ENCODE measurements at places on chromosomes 5 and 9.

DNA sequence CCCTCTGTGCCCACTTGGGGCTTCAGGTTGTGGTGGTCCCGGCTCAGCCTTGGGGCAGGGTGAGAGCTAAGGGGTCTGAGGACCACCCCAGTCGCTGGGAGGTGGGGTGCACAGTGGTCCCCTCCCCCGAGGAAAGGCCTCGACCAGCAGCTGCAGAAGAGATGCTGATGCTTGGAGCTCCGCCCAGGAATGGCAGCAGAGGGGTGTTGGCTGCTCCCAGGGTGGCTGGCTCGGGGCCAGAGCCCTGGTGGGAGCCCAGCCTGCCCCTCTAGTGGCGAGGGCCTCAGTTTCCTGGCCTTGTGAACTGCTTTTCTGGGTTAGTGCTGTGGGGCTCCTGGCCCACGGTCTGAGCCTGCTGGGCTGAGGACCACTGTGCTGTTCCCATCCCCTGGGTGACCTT lies 1.2 kb downstream of the DIPK1B start:
- DNase-seq, result peak; percentile 18

GRCh38 chr9:93460689-93461413 lies 7.5 kb upstream of the FAM120AOS start:
- no peak for DNase-seq

DNA sequence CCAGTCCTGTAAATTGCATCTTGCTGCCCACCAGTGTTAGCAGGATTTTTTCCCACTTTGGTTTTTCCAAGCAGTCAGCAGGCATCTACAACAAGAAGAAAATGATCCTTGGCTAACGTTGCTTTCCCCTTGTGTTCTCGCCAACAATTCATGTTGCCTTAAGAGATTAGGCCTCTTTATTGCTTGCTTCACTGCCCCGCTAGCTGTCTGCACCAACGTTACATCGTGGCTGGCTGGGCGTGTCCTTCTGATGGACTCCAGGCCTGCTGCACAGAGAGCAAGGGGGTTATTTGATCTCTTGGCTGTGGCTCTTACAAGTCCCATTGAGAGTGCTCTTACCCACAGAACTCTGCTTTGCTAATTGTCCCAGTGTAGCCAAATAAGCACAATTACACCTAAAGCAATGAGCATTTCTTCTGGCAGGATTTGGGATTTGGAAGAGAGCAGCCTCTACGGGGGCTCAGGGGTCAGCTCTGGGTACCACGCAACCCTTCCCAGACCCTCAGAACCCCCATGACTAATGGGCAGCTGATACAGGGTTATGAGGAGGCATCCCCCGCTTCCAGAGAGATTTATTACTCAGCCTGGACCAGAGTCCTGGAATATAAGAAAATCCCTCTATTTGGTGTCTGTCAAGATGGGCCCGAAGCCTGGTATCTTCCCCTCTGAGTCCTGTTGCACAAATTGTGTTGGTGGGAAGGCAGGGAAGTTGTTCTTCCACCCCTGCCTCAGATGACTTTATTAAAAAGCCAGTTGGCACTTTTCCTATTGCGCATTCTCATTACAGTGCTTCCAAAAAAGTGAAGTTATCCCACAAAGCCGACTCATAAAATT lies 17.6 kb downstream of the DCANP1 start:
- peak; percentile 15 for DNase-seq

GRCh38 chr9:137167277-137167746 lies 2.5 kb downstream of the LRRC26 start:
- no peak for DNase-seq

- DNase-seq, result no peak
Measured at GRCh38 chr9:711761-712553, 129.5 kb upstream of the DMRT1 start.

DNA sequence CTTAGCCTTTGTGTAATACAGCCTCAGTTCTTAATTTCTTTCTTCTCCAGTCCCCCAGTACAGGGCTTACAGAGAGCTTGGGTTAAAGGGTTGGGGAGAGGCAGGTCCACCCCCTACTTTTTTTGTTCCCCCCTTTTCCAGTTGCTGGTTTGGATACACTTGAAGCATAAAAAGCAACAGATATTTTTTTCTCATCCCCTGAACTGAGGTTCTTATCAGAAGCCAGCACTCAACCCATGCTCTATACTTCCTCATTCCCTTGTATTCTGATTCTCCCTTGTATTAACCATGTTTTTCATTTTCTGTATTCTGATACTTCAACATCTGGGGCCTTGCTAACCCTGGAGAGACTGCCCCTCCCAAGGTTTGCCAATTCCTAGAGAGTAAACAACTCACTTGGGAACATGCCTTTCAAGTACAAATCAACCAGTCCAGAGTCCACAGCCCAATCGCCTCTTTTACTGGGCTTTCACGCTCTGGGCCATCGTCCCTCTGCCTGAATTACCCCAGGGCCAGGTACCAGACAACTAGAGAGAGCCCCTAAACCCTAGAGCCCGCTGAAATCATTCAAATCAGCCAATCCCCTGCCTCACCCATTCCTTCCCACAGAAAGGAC lies 333.4 kb upstream of the PUM3 start:
- DNase-seq, result no peak
